T-helper 17 cell (primary cell): ENCODE measurements at places on chromosomes 2 and 18. TPM values are rescaled to one million over a fixed set of nuclear protein-coding genes. Genes with fewer than 3 reads are reported as not detected.

VWC2L gene
- not detected for total RNA-seq

COLEC11 gene
- total RNA-seq: not detected

CRYGC gene
- total RNA-seq: not detected

SKOR2 gene
- total RNA-seq: not detected

KCNG2 gene
- not detected for total RNA-seq

RAMP1 gene
- 1.6 TPM for total RNA-seq

SPHKAP gene
- not detected for total RNA-seq

AQP4 gene
- total RNA-seq: not detected

FHOD3 gene
- not detected for total RNA-seq

DNA sequence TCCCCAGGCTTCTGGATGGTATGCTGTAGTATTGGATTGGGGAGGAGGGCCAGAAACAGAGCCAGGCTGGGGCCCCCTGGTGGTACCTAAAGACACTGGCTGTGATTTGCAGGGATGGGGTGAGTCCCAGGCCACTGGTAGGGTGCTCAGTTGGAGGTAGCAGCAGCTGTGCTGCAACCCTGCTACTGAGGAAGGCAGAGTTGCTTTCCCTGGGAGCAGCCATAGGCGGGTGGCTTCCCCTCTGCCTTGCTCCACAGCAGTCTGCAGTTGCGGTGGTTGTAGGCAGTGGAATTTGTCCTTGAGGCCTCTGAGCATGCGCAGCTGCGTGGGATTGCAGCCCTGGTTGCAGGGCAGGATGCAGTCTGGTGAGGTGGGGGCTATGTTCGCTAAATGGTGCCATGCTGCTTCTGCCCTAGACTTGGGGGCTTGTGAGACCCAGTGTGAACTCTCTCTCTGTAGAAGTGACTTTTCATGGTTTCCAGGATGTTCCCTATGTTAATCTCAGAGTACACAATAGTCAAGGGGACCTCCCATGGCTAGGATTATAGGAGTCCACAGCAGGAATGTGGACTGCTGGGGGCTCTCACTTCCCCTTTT lies 443.5 kb downstream of the XIRP2 start:
- no peaks in the 10 kb centered on the region for H3K27me3 ChIP-seq
- DNase-seq: no peak
- H3K36me3 ChIP-seq: no peaks in the 10 kb centered on the region
- H3K27ac ChIP-seq: no peak overlapping the region
- no peak overlapping the region for H3K4me3 ChIP-seq

- H3K27me3 ChIP-seq: peaks cover 50% of the 10 kb centered on the region
- no peak overlapping the region for H3K4me3 ChIP-seq
- no peak overlapping the region for H3K27ac ChIP-seq
Observed at GRCh38 chr2:1912771-1913170, 168.5 kb upstream of the PXDN start.

GRCh38 chr2:198595721-198596120 lies 791.3 kb downstream of the PLCL1 start:
- no peak overlapping the region for H3K4me3 ChIP-seq
- DNase-seq: no peak
- H3K27me3 ChIP-seq: no peaks in the 10 kb centered on the region
- no peak overlapping the region for H3K27ac ChIP-seq

- no peaks in the 10 kb centered on the region for H3K36me3 ChIP-seq
- H3K4me1 ChIP-seq: no peaks in the 10 kb centered on the region
- H3K27ac ChIP-seq: no peak overlapping the region
- no peak for DNase-seq
- H3K27me3 ChIP-seq: peaks cover 6% of the 10 kb centered on the region
Observed at GRCh38 chr18:68478246-68478645, 236.7 kb downstream of the TMX3 start.

- no peak overlapping the region for H3K27ac ChIP-seq
- DNase-seq: no peak
- peaks cover 7% of the 10 kb centered on the region for H3K36me3 ChIP-seq
- peaks cover 20% of the 10 kb centered on the region for H3K4me1 ChIP-seq
Observed at GRCh38 chr2:176101842-176102241, 2.2 kb downstream of the HOXD12 start.

GRCh38 chr2:181140414-181140813 lies 160.0 kb downstream of the UBE2E3 start:
- peaks cover 31% of the 10 kb centered on the region for H3K4me1 ChIP-seq
- peak overlapping the region; percentile 90 for H3K27ac ChIP-seq
- H3K27me3 ChIP-seq: no peaks in the 10 kb centered on the region

DNA sequence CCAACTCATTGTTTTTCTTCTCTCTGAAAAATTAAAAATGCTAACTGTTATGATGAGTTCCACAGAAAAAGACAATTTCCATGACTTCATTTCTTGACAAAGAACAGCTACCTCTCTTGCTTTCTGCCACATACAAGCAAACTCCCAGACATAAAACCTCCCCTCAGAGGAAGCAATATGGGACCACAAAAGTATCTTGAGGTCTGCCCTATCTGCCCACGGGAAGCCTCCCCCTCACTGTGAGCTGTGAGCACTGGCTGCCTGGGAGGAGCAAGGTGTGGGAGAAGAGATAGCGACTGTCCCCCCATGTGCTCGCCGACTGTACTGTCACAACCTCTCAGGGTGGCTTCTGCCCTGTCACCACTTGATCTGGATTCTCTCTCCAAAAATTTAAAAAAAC lies 69.7 kb upstream of the NRP2 start:
- H3K36me3 ChIP-seq: no peaks in the 10 kb centered on the region
- H3K4me1 ChIP-seq: peaks cover 8% of the 10 kb centered on the region
- H3K27ac ChIP-seq: no peak overlapping the region
- no peak overlapping the region for H3K4me3 ChIP-seq
- no peak for DNase-seq

DNA sequence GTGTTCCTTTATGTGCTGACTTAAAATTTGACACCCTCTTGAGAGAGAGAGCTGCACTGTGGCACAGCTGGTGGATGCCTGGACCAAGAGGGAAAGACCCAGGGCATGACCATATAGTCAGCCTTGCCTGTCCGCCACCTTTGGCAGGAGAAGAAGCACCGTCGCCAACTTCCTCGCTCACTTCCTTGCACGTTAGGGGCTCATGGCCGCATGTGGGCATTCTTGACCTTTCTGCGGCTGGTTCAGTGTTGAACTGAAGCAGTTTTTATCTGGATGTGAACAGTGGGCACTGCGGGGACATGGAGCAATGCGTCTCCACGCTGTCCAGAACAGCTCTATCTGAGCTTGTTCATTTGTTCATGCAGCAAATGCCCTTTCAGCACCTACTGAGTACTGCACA lies 66.9 kb downstream of the TRAPPC12 start:
- H3K36me3 ChIP-seq: peaks cover 3% of the 10 kb centered on the region
- no peaks in the 10 kb centered on the region for H3K27me3 ChIP-seq
- H3K27ac ChIP-seq: no peak overlapping the region
- no peak for DNase-seq

GRCh38 chr2:62363166-62363565 lies 142.8 kb downstream of the TMEM17 start:
- H3K4me1 ChIP-seq: peaks cover 2% of the 10 kb centered on the region
- no peak for DNase-seq
- H3K27ac ChIP-seq: no peak overlapping the region
- H3K4me3 ChIP-seq: no peak overlapping the region
- H3K27me3 ChIP-seq: peaks cover 7% of the 10 kb centered on the region
- no peaks in the 10 kb centered on the region for H3K36me3 ChIP-seq

DNA sequence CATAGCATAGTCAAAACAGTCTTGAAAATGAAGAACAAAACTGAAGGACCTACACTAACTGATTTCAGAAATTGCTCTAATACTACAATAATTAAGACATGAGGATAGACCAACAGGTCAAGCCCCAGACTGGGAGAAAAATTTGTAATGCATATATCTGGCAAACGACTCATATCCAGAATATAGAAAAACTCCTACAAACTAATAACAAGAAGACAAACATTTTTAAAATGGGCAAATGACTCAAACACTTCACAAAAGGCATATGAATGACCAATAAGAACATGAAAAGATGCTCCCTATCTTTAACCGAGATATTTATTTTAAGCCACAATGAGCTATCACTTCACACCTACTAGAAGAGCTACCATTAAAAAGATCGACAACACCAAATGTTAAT lies 14.2 kb downstream of the TGFBRAP1 start:
- no peaks in the 10 kb centered on the region for H3K36me3 ChIP-seq
- H3K27ac ChIP-seq: no peak overlapping the region
- no peak overlapping the region for H3K4me3 ChIP-seq
- peaks cover 23% of the 10 kb centered on the region for H3K4me1 ChIP-seq
- DNase-seq: no peak
- no peaks in the 10 kb centered on the region for H3K27me3 ChIP-seq

GRCh38 chr2:172109988-172110811 lies 7.5 kb upstream of the DLX2 start:
- no peak overlapping the region for H3K4me3 ChIP-seq
- H3K27me3 ChIP-seq: peaks cover 65% of the 10 kb centered on the region
- H3K27ac ChIP-seq: no peak overlapping the region
- peaks cover 3% of the 10 kb centered on the region for H3K36me3 ChIP-seq

- H3K27ac ChIP-seq: peak overlapping the region; percentile 95
- H3K36me3 ChIP-seq: peaks cover 9% of the 10 kb centered on the region
- H3K4me3 ChIP-seq: peak overlapping the region; percentile 96
Observed at GRCh38 chr2:197500503-197501131, 438 bp downstream of the HSPE1 start.

GRCh38 chr2:197497326-197497725 lies 2.3 kb downstream of the HSPD1 start:
- H3K27me3 ChIP-seq: no peaks in the 10 kb centered on the region
- peaks cover 33% of the 10 kb centered on the region for H3K4me1 ChIP-seq
- H3K27ac ChIP-seq: peak overlapping the region; percentile 95
- peak overlapping the region; percentile 96 for H3K4me3 ChIP-seq

DNA sequence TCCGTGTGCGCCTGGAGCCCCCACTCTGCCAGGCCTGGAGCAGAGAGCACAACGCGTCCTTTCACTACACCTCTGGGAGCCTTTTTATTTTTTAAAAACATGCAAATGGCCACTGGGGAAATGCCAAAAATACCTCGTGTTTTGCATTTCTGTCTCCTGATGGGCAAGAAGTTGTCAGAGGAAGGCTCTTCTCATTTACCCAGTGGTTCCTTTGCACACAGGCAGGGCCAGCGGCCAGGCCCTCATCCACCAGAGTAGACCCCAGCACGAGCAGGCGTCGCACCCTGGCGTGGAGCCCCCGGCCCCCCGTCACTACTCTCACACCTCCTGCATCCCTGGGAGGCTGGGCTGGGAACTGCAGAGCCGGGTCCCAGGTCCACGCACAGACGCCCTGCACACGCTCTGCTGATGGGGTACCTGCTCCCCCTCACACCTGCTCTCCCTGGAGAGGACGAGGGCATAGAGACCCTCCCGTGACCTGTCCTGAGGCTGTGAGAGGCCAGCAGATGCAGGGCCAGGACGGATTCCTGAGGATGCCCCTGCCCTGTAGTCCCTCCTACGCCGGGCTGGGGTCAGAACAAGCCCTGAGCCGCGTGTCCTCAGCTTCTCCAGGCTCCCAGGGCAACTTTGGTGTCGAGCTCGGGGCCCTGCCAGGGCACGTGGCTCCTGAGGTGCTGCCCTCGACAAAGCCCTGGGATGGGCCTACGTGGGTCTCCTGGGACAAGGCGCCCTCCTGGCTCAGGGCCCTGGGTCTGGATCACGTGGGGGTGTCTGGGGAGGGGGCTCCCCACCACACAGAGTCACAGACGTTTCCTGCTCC lies 65.0 kb downstream of the NFATC1 start:
- H3K27me3 ChIP-seq: no peaks in the 10 kb centered on the region
- H3K4me1 ChIP-seq: peaks cover 13% of the 10 kb centered on the region
- no peaks in the 10 kb centered on the region for H3K36me3 ChIP-seq
- peak overlapping the region; percentile 19 for H3K4me3 ChIP-seq

GRCh38 chr2:152920846-152921245 lies 202.4 kb downstream of the ARL6IP6 start:
- no peak overlapping the region for H3K4me3 ChIP-seq
- H3K4me1 ChIP-seq: no peaks in the 10 kb centered on the region
- H3K27me3 ChIP-seq: peaks cover 29% of the 10 kb centered on the region
- no peak overlapping the region for H3K27ac ChIP-seq
- no peak for DNase-seq

GRCh38 chr18:58721566-58722239 lies 50.4 kb downstream of the MALT1 start:
- peaks cover 8% of the 10 kb centered on the region for H3K36me3 ChIP-seq
- H3K27ac ChIP-seq: no peak overlapping the region
- H3K4me3 ChIP-seq: no peak overlapping the region
- no peaks in the 10 kb centered on the region for H3K27me3 ChIP-seq
- peaks cover 19% of the 10 kb centered on the region for H3K4me1 ChIP-seq

DNA sequence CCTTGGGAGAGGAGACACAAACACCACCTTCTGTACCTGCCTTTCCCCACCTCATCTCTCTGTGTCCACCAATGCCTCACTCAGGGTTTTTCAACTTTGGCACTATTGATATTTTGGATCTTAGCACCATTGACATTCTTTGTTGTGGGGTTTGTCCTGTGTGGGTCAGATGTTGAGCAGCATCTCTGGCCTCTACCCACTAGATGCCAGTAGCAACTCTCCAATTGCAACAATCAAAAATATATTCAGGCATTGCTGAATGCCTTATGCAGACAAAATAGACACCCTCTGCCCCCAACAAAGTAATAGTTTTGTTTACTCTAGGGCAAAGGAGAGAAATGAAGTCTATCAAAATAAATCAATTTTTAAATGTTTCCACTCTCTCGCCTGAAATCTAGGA lies 1384.3 kb upstream of the NXPH2 start:
- no peak overlapping the region for H3K27ac ChIP-seq
- H3K4me1 ChIP-seq: no peaks in the 10 kb centered on the region
- H3K4me3 ChIP-seq: no peak overlapping the region
- H3K36me3 ChIP-seq: no peaks in the 10 kb centered on the region
- DNase-seq: no peak
